ENCODE measurements at places on chromosomes 5 and 9.
A peak's percentile ranks its signal among the peaks of the same experiment; 100 is the strongest.

DNA sequence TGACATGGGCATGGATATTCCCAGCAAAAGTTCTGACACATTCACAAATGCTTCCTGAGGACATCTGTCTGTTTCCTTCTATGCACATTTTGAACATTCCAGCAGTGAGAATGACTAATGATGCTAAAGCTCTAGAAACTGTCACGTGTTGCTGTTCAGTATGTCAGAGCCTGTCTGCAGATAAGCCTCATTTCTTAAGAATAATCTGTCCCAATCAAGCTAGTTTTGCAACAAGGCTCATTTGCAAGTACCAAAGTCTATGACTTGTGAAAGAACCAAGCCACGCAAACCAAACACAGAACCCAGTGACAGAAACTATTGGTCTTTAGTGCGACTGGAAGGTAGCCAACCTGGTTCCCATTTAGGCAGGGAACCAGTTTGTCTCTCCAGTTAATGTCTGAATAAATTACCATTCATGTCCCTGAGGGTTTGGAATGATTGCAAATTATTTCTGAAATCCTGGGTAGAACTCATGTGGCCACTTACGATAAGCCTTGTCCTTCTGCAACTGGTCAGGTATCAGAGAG is 178.5 kb downstream of the C9orf152 start:
- peak; percentile 17 for DNase-seq

DNA sequence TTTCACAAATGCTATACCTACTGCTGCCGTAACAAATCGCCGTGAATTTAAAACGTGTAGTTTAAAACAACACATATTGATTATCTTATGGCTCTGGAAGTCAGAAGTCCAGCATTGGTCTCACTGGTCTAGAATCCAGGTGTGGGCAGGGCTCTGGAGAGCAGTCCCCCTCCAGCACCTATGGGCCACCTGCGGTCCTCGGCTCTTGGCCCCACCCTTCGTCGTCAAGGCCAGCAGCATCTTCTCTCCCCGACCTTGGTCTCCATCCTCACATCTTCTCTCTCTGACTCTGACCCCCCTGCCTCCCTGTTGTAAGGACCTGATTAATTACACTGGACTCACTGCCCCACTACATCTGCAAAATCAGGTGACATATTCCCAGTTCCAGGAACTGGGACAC is 106.4 kb upstream of the COL5A1 start:
- DNase-seq = no peak

GRCh38 chr5:62576570-62577170 is 1.9 kb upstream of the LRRC70 start:
- DNase-seq = no peak

DNA sequence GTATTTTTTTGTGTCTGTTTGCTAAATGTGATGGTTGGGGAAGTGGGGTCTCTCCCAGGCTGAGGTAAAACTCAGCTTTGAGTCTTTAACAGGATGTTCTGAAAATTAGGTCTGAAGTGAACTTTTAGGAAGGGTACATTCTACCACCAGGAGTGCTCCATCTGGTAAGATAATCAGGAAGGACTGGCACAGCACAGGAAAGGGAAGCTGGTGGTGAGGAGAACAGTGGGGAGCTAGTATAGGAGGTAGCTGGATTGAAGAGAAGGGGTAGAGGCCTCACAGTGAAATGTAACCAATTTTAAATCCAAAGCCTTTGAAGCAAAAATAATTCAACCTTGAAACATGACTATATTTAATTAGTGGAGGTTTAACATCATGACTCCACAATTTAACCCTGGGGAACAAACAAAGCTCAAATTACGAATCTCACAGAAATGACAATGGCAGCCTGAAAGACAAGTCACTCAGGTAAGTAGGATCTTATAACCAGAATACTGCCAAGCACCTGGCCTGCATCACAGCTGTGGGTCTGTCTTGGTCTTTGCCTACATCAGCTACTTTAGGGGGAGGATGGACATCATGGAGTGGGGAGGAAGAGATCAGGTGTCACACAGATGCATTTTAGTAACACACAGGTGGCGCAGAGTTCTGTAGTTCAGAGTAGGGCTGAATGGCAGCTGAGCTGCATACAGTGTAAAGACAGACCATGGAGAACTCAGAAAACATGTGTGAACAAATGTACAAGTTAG is 445.3 kb downstream of the DMRT2 start:
- DNase-seq = no peak

DNA sequence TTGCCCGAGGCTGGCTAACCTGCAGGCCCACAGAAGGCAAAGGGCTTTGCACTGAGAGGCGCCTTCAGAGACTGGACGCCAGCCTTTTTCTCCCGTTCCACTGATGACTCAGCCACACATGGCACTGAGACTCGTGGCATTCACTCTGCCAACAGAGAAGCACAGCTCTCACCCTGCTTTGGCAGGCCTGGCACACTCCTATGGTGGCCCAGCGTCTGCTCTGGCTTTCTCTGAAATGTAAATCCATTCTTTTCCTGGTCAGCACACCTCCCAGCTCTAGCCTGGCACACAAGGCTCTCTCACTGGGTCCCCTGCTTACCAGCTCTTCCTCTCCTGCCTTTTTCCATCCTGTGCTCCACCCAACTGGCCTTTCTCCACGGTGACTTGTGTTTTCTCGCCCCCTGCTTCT is 5.9 kb upstream of the MELK start:
- no peak for DNase-seq

DNA sequence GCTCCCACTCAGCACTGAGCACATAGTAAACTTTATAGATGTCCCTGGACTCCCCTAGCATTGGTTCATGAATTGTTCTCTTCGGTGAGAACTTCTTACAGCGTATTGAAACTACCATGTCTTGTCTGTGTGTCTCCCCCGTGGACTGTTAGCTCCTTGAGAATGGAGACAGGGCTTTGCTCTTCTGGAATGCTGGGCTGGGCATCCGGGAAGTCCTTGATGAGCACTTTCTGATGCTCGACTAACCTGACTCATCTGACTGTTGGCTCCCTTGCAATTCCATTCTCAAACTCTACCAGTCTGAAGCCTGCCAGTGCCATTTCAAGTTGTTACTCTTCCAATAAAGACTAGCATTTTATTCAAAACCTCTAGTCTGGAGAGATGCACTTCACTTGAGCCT is 15.0 kb upstream of the PFDN1 start:
- no peak for DNase-seq

- no peak for DNase-seq
Measured at GRCh38 chr5:181204113-181204825, 727 bp downstream of the TRIM7 start.

GRCh38 chr9:127451608-127451857 is 223 bp downstream of the LRSAM1 start:
- no peak for DNase-seq

DNA sequence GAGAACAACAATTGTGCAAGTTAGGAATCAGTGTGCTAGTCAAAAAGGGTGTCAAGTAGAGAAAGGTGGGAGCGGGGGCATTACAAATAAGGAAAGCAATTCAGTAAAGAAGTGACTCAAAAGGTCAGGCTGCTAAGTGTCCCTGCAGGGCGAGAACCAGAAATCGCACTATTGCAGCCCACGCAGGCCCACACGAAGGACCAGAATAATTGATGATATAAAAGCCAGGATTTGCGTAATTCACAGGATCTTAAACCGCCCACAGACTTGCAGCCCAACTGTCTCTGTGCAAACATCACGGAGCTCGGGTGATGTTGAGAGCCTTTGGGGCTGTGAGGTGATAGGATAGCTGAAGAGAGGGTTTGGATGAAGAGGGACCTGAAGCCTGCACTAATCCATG is 349.0 kb downstream of the BRINP1 start:
- DNase-seq = no peak

Measured in Kasumi-1 (cell line).